Liver (tissue), 10 donors: ENCODE measurements at places on chromosomes 12 and 14. TPM values are rescaled to one million over a fixed set of nuclear protein-coding genes. Genes with fewer than 3 reads are reported as not detected.

DNA sequence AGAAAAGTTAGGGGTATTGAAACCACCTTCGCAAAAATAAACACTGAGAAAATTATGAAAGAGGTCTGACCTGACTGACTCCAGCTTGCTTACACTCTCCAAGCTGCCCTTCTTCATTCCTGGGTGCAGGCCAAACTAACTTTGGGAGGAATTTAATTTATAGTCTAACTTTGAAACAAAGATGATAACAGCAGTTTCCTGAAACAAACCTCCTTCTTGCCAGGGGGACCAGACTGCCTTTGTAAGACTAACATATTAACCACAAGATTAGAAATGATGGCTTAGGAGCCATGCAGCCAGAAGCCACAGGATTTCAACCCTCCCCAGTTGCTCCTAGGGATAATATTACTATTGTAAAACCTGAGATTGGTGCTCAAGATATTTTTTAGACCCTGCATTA lies 13.8 kb upstream of the EEA1 start:
- DNase-seq: no peak
- H3K27ac ChIP-seq: no peak overlapping the region
- peaks cover 8% of the 10 kb centered on the region for H3K4me1 ChIP-seq
- H3K36me3 ChIP-seq: no peaks in the 10 kb centered on the region
- no peaks in the 10 kb centered on the region for H3K27me3 ChIP-seq
- no peak overlapping the region for H3K4me3 ChIP-seq

GRCh38 chr12:41289501-41289900 lies 101.4 kb downstream of the PDZRN4 start:
- H3K36me3 ChIP-seq: no peaks in the 10 kb centered on the region
- no peak overlapping the region for H3K4me3 ChIP-seq
- DNase-seq: no peak
- no peaks in the 10 kb centered on the region for H3K27me3 ChIP-seq
- H3K27ac ChIP-seq: no peak overlapping the region

- H3K27me3 ChIP-seq: no peaks in the 10 kb centered on the region
- peaks cover 24% of the 10 kb centered on the region for H3K4me1 ChIP-seq
- peak overlapping the region; percentile 9 for H3K4me3 ChIP-seq
- peak overlapping the region; percentile 97 for H3K27ac ChIP-seq
Measured at GRCh38 chr14:76811561-76811960, 1.1 kb downstream of the ANGEL1 start.

DNA sequence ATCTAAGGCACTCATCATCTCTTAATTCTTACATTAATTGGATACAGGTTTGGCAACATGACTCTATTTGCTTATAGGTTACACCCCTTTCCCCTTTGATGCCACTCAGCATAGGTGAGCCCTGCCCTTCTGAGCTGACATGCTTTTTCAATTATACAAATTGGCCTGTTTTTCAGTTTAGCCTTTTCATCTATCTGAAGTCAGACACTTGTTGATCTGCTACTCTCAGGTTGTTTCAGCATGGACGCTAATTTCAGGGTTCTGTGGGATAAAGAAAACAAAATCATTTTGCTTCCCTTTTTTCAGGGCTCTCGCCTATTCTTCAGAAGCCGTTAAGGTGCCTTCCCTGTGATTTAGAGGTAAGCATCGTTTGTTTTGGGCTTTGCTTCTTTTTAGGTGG lies 55.3 kb downstream of the DACT1 start:
- H3K4me1 ChIP-seq: peaks cover 9% of the 10 kb centered on the region
- no peak for DNase-seq
- H3K36me3 ChIP-seq: no peaks in the 10 kb centered on the region
- no peak overlapping the region for H3K27ac ChIP-seq
- no peak overlapping the region for H3K4me3 ChIP-seq

- H3K27me3 ChIP-seq: peaks cover 4% of the 10 kb centered on the region
- no peak overlapping the region for H3K27ac ChIP-seq
- H3K4me3 ChIP-seq: no peak overlapping the region
- DNase-seq: no peak
Measured at GRCh38 chr12:54997929-54998522, 13.5 kb upstream of the TESPA1 start.

- H3K27me3 ChIP-seq: no peaks in the 10 kb centered on the region
- no peaks in the 10 kb centered on the region for H3K36me3 ChIP-seq
- no peaks in the 10 kb centered on the region for H3K4me1 ChIP-seq
Measured at GRCh38 chr12:16090974-16091373, 179.8 kb downstream of the DERA start.

- no peak overlapping the region for H3K4me3 ChIP-seq
- no peaks in the 10 kb centered on the region for H3K4me1 ChIP-seq
- no peak overlapping the region for H3K27ac ChIP-seq
- no peak for DNase-seq
Measured at GRCh38 chr12:59787610-59788009, 191.8 kb downstream of the SLC16A7 start.

DNA sequence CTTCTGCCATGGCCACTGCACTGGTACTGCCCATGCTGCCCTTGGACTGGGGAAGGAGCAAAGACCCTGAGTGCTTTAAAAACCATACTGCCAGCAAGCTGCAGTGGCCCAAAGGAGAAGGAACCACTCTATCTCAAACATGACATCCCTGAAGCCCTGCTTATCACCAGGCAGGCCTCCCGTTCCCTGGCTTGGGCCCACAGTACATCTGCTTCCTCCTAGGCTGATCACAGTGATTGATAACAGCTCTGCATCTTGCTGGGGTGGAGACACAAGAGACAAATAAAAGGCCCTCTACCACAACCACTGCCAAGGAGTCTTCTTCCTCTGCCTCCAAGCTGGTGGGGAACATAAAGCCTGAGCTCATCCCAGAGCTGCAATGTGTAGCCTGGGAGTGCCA lies 567.5 kb downstream of the TRHDE start:
- H3K4me3 ChIP-seq: no peak overlapping the region
- no peak overlapping the region for H3K27ac ChIP-seq
- H3K27me3 ChIP-seq: no peaks in the 10 kb centered on the region
- H3K4me1 ChIP-seq: no peaks in the 10 kb centered on the region

GRCh38 chr12:68206446-68206845 lies 19.2 kb downstream of the IL26 start:
- no peak overlapping the region for H3K27ac ChIP-seq
- H3K36me3 ChIP-seq: no peaks in the 10 kb centered on the region
- no peak overlapping the region for H3K4me3 ChIP-seq
- H3K27me3 ChIP-seq: no peaks in the 10 kb centered on the region

GRCh38 chr12:27462851-27463250 lies 16.3 kb downstream of the SMCO2 start:
- no peak overlapping the region for H3K4me3 ChIP-seq
- no peak overlapping the region for H3K27ac ChIP-seq
- H3K27me3 ChIP-seq: no peaks in the 10 kb centered on the region
- no peaks in the 10 kb centered on the region for H3K4me1 ChIP-seq
- DNase-seq: no peak

TDRD9 gene
- polyA plus RNA-seq: 0.36 TPM

TMCC3 gene
- polyA plus RNA-seq: 0.81 TPM

PRR4 gene
- polyA plus RNA-seq: 0.65 TPM

DNA sequence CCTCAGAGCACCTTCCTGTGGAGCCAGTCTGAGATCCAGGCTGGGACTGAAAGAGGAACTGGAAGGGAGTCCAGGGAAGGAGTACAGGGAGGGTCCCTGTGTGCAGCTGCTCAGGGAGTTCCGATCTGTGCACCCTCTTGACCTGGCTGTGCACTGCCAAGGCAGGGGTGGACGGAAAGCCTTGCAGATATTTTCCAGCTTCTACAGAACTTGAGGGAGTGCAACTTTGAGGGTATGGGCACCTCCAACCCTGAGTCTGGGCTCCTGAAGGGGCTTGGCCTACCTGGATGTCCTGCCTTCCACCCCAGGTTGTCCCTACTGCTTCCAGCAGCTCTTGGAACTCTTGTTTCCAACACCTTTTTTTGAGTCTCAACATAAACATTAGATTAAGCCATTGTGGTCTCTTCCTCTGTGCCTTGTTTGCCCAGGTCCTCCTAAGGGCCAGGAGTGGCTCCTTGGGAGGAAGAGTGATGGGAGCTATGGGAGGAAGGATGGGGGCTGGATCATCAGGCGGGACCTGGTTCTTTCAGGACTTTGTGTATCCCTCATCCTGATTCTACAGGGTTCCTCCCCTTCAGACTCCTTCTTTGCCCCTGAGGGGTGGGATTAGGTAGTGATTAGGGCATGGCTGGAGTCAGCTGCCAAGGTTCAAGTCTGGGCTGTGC lies 3.5 kb downstream of the KRT7 start:
- peaks cover 4% of the 10 kb centered on the region for H3K4me1 ChIP-seq
- peaks cover 7% of the 10 kb centered on the region for H3K27me3 ChIP-seq
- no peak overlapping the region for H3K4me3 ChIP-seq
- DNase-seq: no peak
- H3K27ac ChIP-seq: no peak overlapping the region

DNA sequence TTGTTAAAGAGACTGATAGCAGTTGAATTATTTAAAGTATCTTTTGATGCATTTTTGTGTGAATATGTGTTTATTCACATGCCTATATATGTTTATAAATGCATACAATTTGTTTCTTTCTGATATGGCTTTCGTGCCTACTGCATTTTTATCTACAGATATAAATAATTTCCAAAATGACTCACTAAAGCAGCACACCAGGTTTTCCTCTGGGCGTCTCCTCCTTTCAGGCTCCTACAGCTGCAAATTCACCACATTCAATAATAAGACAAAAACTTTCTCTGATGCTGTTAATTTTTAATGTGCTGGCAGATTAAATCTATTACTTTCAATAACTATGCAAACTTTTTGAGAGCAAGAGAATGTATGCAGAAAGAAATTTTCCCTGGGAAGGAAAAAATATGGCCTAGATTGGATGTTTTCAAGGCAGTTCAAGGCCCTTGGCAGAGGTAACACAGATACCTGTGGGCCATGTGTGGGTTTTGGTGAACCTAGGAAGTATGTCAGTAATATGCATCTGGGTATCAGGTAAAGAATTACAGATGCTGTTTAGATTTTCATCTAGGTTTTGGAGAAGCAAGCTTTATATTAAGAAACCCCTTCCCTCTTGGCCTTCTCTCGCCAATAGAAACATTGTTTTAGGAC lies 381.8 kb downstream of the EGLN3 start:
- no peak overlapping the region for H3K4me3 ChIP-seq
- H3K27me3 ChIP-seq: peaks cover 3% of the 10 kb centered on the region
- no peaks in the 10 kb centered on the region for H3K36me3 ChIP-seq
- no peak overlapping the region for H3K27ac ChIP-seq

DNA sequence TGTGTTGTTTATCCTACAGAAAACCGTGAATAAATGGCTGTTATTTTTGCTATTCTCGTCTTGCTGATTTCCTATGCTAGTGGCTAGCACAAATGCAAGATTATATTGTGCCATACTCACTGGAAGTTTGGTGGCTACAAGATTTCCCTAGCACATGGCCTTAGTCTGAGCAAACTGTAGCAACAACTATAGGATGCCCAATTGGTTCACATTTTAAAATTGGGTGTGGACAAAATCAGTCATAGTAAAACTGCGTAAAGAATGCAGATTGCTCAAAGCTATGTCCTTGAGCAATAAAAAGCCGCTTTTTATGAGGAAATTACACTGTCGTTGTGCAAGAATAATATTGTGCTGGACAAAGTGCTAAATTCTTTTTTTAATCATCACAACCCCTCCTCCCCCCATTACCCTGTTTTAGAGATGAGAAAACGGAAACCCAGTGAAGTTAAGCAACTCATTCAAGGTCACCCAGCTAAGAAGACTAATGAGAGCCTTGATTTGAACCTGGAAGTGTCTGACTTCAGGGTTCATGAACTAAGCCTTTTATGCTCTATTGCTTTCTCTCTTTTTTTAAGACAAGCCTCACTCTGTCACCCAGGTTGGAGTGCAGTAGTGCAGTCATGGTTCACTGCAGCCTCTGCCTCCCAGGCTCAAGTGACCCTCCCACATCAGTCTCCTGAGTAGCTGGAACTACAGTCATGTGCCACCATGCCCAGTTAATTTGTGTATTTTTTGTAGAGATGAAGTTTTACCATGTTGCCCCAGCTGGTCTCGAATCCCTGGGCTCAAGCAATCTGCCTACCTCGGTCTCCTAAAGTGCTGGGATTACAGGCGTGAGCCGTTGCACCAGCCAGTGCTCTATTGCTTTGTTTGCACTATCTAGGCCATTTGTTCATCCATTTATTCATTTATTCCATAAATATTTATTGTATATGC lies 73.6 kb downstream of the SRGAP1 start:
- no peak overlapping the region for H3K4me3 ChIP-seq
- no peaks in the 10 kb centered on the region for H3K36me3 ChIP-seq

- no peak for DNase-seq
- H3K36me3 ChIP-seq: no peaks in the 10 kb centered on the region
- no peak overlapping the region for H3K4me3 ChIP-seq
- peak overlapping the region; percentile 66 for H3K27ac ChIP-seq
- H3K4me1 ChIP-seq: no peaks in the 10 kb centered on the region
Measured at GRCh38 chr12:94676031-94676641, 25.8 kb upstream of the TMCC3 start.

DNA sequence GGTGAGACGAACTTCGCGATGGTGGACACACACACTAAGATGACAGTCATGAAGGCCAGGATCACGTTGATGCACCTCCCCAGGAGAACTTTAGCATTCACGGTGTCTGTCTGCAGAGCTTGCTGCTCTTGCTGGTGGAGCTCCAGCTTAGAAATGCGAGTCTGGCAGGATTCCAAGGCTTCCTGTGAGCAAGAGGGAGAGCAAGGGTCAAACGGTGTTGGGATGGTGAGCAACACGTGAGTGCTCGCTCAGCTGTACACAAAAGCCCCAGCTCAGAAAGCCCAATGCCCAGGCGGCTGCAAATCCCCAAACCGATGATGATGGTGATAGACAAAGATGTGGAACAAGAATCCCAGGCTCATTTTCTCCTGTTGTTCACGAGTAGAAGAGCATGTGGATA lies 78.8 kb downstream of the TMCC3 start:
- no peaks in the 10 kb centered on the region for H3K27me3 ChIP-seq
- peaks cover 9% of the 10 kb centered on the region for H3K4me1 ChIP-seq

DNA sequence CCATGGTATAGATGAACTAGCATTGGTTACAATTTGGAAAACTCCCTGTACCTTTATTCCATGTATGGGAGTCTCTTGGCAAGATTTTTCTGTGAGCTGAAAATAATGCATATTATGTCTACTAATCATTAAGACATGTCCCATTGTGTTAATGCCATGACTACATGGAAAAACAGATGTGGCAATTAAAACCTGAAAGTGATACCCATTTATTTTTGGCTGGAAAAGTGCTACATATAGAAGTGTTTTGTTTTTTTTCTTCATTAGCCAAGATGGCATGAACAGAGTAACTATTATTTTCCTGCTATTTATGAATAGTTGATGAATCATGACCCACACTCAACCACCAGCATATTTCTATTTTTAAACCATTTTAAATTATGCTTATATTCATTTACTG lies 58.2 kb downstream of the ALG10B start:
- H3K36me3 ChIP-seq: no peaks in the 10 kb centered on the region
- no peak overlapping the region for H3K27ac ChIP-seq
- no peak for DNase-seq

BLOC1S1 gene
- polyA plus RNA-seq: 150 TPM

GRCh38 chr12:31008241-31008761 lies 65.4 kb upstream of the DDX11 start:
- H3K4me1 ChIP-seq: no peaks in the 10 kb centered on the region
- no peaks in the 10 kb centered on the region for H3K36me3 ChIP-seq
- no peak overlapping the region for H3K27ac ChIP-seq
- DNase-seq: no peak

CEBPE gene
- polyA plus RNA-seq: not detected
